ENCODE measurements at places on chromosomes 2 and 18. TPM values are rescaled to one million over a fixed set of nuclear protein-coding genes. Genes with fewer than 3 reads are reported as not detected.

KCNE4 gene
- 3.1 TPM for total RNA-seq

RAMP1 gene
- 122 TPM for total RNA-seq

THOC1 gene
- 12.8 TPM for total RNA-seq

ALPI gene
- total RNA-seq: not detected

MOGAT1 gene
- not detected for total RNA-seq

COL5A2 gene
- total RNA-seq: 10.2 TPM

SPATA3 gene
- not detected for total RNA-seq

BOLL gene
- total RNA-seq: not detected

COBLL1 gene
- total RNA-seq: 7.3 TPM

NXPH2 gene
- total RNA-seq: not detected

KCNG3 gene
- total RNA-seq: not detected

LCT gene
- not detected for total RNA-seq

CFAP210 gene
- total RNA-seq: not detected

FAM110C gene
- total RNA-seq: 7.7 TPM

HOXD9 gene
- not detected for total RNA-seq

Measured in right cardiac atrium (tissue), 5 donors.